Hindlimb muscle (tissue), 1 donor: ENCODE measurements at places on chromosomes 3 and 15.
A peak's percentile ranks its signal among the peaks of the same experiment; 100 is the strongest.

DNA sequence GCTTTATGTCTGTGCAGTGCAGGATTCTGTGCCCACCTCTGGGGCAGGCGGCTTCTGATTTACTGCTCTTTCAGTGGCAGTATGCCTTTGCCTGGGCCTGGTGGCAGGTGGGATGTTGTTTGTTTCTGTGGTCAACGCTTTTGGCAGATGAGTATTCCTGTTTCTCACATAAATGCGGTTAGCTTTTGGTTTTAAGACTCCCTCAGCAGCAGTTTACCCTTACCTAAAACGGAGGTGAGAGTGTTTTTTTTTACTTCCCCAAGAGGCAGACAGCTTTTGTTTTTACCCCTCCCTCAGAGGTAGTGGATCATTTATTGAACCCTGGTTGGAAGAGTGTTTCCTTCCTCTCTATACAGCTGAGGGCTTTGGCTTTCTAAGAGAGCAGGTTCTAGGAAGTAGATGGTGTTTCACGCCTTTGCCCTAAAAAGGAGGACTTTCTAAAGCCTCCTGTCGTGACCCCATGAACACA is 134.1 kb upstream of the PLSCR5 start:
- no peak for DNase-seq

DNA sequence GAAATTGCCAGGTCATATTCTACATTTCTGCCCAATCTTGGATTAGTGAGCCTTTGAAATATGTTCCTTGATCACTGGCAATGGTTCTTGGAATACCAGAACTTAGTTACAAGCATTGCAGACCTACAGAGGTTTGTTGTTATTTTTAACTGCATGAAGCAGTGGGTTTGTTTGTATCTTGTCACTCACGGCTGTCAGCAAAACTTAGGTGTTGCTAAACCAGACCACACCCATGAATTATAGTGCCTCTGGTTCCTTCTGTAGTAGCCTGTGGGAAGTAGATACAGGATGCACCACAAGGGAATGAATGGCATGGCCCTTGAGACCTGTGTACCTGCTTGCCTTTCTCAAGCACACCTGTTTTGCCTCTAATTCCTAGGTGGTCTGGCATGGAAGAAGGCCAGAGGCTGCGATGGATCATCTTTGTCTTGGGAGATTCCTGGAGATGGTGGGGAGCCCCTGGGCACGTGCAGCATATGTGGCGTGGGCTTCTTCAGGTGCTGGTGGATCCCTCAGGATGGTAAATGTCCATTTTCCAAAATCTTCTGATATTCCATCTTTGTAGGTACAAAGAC is 138.8 kb downstream of the SNRPN start:
- no peak for DNase-seq

DNA sequence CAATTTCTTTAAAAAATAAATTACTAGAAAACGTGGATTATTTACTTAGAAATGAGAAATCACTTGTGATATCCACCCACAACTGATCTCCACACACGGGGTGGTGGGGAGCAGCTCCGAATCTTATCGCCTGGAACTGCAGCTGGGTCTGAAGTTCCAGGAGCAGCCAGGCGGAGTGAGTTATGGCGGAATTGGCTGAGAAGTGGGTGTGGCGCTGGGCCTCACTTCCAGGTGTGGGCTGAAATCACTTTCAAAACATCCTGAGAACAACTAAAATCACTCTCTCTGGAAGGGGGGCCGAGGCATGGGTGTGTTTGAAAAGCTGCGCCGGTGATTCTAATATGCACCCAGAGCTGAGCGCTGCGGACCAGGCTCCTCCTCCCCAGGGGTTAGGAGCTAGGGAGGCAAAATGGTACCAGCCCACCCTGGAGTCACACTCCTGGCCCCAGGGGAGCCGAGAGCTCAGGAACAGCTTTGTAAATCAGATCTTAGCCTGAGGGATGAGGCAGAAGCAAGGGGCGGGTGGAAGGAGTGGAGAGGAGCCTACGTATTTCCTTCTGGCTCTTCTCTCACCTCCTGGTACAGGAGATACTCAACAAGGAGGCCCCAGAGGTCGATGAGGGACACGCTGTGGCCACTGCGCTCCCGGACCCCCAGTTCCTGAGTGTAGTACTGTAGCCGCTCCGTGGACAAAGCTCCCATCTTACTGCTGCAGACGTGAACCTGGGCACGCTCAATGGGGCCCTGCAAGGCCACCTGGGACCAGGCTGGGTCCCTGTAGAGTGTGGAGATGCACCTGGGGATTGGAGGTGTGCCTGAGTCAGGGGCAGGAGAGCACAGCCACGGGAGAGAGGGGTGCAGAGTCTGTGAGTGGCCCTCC is 9.6 kb downstream of the PLA2G4F start:
- no peak for DNase-seq

GRCh38 chr3:69998759-69999139 is 784 bp upstream of the SAMMSON start:
- DNase-seq: no peak

GRCh38 chr3:172065527-172065926 is 26.1 kb downstream of the FNDC3B start:
- peak; percentile 56 for DNase-seq

DNA sequence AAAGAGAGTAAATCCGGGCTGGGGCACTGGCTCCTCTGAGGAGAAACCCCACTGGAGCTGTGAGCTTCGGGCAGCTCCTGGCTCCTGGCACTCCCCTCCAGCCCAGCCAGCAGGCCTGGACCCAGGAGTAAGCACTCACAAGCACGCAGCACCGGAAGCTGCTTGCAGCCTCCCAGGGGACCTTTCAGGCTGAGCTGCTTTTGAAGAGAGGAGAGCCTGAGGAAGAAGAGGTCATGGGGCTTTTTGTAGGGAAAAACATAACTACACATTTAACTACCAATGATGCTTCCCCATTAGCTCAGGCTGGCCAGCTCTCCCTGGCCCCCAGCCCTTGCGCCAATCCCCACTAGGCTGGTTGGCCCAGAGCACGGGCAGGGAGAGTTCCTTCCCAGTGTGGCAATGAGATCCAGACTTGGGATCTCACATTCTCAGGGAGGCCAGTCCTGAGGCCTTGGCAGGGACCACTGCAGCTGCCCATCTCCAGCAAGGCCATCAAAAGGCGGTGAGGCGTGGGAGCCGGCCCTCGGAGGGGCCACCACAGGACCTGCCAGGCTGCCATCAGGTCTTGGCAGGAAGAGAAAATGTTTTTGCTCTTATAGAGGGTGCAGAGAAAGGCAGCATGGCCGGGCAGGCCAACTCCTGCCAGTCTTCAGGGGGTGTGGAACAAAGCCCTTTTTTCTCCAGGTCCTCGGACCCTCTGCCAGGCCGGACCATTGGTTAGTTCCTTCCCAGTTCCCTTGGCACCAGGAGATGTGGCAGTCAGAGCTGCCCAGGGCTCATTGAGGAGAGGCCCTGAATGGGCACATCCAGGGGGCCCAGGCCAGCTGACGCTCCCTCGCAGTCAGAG is 41.5 kb upstream of the MFGE8 start:
- DNase-seq: no peak

- DNase-seq: peak; percentile 92
Measured at GRCh38 chr15:74614744-74615507, 710 bp upstream of the CLK3 start.

DNA sequence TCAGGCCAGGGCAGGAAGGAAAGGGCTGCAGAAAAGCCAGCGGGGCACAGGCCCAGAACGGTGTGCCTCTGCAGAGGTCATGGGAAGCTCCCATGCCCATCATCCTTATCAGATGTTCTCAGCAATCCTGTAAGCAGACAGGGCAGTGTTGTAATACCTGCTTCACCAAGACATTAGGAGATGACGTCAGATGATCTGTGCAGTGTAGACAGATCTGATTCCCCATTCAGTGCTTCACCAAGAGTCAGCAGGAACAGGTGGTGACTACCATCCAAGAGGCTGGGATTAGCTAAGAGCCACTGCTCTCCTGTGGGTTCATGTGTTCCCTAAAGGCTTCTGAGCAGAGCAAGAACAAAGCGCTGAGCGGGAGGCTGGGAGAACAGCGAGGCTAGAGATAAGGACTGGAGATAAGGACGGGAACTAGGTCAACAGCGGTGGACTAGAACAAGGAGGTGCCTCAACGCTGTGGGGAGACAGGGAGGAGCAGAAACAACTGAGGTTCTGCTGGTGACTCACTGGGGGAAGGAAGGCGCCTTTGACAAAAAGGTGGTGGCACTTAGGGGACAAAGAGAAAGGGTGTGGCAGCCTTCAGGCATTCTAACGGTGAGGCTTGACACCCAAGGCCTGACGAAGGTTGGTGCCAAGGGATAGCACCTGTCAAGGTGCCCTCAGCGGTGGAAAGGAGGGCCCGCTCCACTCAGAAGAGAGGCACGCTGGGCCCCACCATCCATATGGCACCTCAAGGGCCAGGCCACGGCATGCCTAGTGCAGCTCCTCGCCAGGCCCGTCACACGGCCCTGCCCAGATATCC is 28.4 kb downstream of the CCDC12 start:
- no peak for DNase-seq

DNA sequence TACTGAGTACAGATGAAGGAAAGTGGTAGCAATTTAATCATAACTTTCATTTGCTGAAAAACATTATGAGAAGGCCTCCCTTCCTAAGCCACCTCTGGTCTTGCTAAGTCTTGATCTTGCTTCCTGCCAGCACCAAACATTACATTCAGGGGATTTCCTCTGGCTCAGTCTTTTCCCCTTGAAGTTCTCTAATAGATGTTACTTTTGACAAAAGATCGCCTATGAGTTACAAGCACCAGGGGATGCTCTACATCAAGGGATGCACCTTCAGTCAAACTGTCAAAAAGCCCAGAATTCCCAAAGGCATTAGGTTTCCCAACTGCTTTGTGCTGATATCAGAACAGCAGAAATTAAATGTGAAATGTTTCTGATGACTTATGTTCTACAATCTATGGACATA is 47.3 kb downstream of the AQP9 start:
- no peak for DNase-seq

- no peak for DNase-seq
Measured at GRCh38 chr3:177883957-177884356, 652.3 kb upstream of the KCNMB2 start.

DNA sequence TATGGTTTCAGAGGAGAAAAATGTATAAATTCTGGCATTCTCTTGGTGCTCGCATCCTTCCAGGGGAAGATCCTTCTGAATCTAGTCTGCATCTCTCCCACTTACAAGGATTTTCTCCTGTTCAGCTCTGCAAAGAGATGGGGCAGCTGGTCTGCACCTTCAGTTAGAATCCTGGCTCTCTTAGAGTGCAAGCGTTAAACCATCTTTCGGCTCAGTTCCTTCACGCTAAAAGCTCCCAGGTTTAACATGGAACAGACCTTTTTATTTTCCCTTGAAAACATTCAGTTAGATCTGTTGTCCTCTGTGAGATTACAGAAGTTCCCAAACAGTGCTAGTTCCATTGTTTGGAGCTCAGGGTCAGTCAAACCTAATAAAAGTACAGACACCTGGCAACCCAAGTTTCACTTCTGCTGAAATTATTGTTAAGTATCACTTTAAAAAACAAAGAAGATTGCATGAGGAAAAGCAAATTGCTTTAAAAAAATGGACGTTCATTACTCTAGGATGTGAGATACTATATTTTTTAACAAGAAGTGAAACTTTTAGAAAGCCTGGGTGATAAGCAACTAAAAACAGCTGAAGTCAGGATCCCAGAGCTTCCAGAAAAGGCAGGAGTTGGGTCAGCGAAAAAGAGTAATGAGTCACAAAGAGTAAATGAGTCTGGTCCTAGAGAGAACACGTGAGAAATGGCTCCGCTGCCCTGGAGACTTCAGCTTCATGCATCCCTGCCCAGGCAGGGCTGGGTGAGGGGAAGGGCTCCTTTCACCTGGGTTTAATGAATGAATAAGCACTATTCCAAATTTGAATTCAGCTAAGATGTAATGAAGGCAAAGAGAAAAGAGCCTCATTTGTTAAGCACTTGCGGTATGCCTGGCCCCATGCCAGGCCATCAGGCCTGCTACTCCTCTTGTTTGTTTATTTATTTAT is 63.3 kb downstream of the ABTB1 start:
- DNase-seq: no peak

DNA sequence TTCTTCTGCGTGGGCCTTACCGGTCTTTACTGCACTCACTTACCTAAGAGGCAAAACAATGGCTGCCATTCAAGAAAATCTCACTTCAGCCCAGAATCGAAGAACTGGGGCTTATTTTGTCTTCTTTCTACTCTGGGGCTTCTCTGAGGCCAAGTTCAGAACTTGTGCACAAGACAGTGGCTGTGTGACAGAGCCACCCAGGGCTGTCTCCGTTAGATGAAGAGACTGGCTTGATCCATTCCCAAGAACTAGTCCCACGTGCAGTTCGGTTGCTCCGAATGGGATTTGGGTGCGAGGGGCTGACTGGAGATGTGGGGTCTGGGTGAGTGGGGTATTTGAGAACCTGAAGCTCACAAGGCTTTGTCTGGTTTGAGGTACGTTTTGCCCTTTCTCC is 795 bp upstream of the TCF12 start:
- no peak for DNase-seq

DNA sequence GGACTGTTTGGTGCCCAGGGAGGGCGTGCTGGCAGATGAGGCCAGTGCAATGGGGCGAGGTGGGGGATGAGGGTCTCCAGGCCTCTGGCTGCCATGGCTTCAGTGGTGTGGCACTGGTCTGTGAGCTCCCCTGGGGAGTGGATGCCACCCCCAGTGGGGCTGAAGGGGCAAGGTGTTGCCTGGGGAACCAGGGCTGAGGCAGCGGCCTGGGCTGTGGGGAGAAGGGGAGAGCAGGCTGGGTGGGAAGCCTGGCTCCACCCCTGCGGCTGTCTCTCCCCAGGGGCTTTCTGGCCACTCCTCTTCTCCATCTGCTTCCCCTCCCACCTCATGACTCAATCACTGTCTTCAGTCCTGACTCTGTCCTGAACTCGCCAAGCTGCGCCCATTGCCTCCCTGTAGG is 88.4 kb upstream of the TLE3 start:
- DNase-seq: no peak

DNA sequence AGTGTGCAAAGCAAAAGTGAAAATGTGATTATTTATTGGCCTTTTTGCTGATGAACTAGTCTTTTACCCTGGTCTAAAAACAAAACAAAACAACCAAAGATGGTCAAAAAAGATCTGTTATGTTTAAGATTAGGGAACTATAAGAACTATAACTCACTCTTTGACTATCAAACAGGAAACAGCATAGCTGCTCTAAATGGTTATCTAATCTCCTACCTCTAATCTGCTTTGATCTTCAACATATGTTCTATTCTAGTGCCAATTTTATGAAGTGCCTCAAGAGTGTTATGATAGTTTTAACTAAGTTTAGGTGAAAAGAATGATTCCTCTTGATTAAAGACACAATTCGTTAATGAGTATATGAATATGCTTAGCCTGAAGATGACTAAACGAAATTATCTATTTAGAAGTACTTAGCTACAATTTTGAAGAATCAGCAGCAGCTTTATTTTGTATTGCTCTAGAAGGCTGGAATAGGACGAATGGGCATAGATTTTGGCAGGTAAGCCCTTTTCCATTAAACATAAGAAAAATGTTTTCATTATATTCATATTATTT is 46.0 kb downstream of the SETD2 start:
- DNase-seq: no peak

DNA sequence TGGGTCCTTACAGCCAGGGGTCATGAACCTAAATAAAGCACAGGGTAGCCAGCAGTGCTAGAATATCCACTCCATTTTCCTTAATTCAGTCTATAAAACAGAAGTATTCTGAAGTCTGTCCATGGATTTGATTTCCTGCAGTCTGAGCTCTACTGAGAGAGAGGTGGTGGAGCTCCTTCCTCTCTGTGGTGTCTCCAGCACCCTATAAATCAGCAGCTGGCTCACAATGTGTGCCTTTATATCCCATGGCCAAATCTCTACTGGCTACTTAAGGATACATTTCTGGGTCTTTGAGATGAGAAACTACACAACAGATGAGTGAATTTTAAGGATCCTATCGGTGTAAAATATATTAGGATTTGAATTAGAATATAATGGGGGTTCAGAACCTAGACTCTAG is 339.9 kb upstream of the RBMS3 start:
- DNase-seq: no peak

- DNase-seq: peak; percentile 50
Measured at GRCh38 chr15:39786447-39787056, 3.9 kb upstream of the FSIP1 start.
